GM12878 (cell line): ENCODE measurements at places on chromosomes 1 and 21. TPM values are rescaled to one million over a fixed set of nuclear protein-coding genes. Genes with fewer than 3 reads are reported as not detected.

HSPA6 gene
- total RNA-seq: 1.6 and 1.8 TPM in 2 replicates

E2F2 gene
- total RNA-seq: 24.0 and 27.2 TPM in 2 replicates

OR2T35 gene
- total RNA-seq: 0.49 and 0.66 TPM in 2 replicates

STIL gene
- 22.9 and 23.3 TPM in 2 replicates for total RNA-seq

COL11A1 gene
- total RNA-seq: not detected in 2 replicates

USP24 gene
- 26.8 and 32.1 TPM in 2 replicates for total RNA-seq
